ENCODE measurements at places on chromosomes 3 and 15.

- DNase-seq = no peak
These were observed 1032.1 kb downstream of the NTRK3 start for GRCh38 chr15:87224404-87224803.

DNA sequence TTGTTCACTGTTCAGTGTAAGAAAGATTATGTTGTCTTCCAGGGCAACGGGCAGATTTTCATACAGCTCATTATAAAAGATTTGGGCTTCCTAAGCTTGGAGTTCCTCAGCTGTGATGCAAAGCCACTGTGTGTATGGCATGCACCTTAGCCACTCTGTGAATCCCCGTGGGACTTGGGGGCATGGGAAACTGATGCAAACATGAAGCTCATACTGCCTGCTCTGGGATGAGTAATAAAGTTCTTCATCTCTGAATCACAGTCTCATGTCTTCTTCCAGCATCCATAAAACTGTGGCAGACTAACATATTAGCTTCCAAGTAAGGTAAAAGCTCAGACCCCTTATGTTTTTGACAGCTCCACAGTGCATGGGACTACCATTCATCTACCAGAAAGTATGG, 154.3 kb upstream of the RORA start:
- no peak for DNase-seq

GRCh38 chr3:178435575-178435974, 100.7 kb upstream of the KCNMB2 start:
- no peak for DNase-seq

DNA sequence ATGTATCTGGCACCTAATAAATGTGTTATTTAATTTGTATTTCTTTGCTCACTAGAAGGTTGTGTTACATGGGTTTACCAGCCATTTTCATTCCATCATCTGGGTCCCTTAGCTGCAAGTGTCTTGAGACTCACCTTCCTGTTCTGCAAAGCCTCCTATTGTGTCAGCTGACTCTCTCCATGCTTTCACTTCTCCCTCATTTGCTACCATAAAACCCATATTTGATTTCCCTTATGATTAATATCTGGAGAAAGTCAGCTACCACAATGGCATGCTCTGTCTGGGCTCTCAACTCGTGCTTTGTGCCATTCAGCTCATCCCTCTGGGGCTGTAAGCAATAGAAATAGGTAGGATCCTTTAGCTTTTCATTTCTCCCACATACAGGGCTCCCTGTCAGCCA, 79.5 kb upstream of the EIF1B start:
- no peak for DNase-seq

- peak; percentile 25 for DNase-seq
These were observed at the start of gene ZNF385D for GRCh38 chr3:21750831-21751391. Gene ZNF385D (minus strand): TSS chr3:21751210. CDS start chr3:21750916, 294 bp downstream.

DNA sequence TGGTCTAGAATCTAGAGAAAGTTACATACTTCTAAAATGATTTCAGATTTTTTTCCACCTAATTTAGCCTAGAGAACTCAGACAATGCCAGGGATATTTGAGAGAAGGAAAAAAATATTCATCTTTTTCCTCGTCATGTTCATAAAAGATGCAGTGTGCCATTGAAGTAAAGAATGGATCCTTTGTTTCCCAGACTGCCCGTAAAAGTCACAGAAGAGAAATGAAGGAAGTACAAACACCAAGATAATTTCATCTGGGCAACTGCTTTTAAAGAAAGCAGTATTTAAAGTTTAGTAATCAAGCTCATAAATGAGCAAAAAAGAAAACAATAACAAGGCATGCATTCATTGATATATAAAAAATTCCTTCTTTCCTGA, 47.2 kb downstream of the TTC23 start:
- no peak for DNase-seq

DNA sequence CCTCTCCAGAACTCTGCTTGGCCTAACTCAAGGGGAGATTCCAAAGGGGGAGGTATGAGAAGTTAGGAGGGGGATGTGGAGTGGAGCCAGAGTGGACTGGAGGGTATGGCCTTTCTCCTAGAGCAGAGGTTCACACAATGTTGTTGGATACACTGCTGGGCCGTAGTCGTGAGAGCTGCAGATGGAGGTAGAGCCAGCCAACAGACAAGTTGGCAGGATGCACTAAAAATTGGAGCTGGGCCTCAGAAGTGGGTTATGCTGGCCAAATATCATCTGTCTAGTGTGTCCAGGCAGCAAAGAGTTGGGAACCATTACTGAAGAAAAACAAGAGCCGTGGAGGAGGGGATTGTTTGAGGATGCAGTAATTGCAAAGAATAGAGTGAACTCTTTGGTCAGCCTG, 27.7 kb upstream of the LRRFIP2 start:
- no peak for DNase-seq

GRCh38 chr3:174192471-174192870, 666.7 kb upstream of the NAALADL2 start:
- no peak for DNase-seq

GRCh38 chr15:35141743-35142471, 56.8 kb upstream of the NANOGP8 start:
- no peak for DNase-seq

- DNase-seq = peak; percentile 87
These were observed 54.7 kb upstream of the GK5 start for GRCh38 chr3:142279965-142280590.

- DNase-seq = no peak
These were observed 187.5 kb downstream of the MEGF11 start for GRCh38 chr15:66066005-66066404.

DNA sequence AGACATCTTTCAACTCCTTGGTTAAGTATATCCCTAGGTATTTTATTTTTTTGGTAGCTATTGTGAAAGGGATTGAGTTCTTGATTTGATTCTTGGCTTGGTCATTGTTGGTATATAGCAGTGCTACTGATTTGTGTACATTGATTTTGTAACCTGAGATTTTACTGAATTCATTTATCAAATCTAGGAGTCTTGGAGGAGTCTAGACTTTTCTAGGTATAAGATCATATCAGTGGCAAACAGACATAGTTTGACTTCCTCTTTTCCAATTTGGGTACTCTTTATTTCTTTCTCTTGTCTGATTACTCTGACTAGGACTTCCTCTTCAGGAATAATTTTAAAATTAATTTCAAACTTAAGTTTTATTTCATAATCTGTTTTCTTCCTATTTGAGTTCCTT, 125.2 kb downstream of the OCA2 start:
- no peak for DNase-seq

GRCh38 chr15:41231422-41232226, 556 bp downstream of the CHP1 start:
- DNase-seq = no peak

DNA sequence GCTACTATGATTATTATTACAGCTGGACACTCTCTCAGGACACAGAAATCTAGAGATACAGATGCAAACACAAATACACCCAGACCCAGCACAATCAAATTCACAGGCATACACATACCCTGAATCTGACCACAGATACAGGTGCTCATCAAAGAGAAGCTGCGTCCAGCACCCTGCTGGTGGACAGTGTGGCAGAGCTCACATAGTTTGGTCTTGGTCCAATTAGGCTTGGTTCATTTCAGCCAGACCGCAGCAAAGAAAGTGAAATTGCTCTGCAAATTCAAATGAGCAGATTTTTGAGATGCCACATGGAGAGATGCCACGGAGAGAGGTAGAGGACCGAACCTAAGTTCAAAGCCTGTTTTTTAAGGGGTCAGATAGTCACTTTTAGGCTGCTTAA, 55.6 kb downstream of the ANAPC13 start:
- no peak for DNase-seq

- DNase-seq = no peak
These were observed 776.3 kb downstream of the TUSC7 start for GRCh38 chr3:117485841-117486240.

Measured in NCI-H1105 (cell line).